HuH-7 (cell line): ENCODE measurements at places on chromosomes 1 and 21.

- no peak for DNase-seq
Observed at GRCh38 chr1:167263819-167264464, 43.3 kb downstream of the POU2F1 start.

GRCh38 chr1:172399756-172400721, 20.4 kb upstream of the C1orf105 start:
- no peak for DNase-seq

- DNase-seq: no peak
Observed at GRCh38 chr1:163870666-163871065, 548.9 kb downstream of the NUF2 start.

GRCh38 chr1:173015629-173016028, 35.1 kb downstream of the TNFSF18 start:
- no peak for DNase-seq

DNA sequence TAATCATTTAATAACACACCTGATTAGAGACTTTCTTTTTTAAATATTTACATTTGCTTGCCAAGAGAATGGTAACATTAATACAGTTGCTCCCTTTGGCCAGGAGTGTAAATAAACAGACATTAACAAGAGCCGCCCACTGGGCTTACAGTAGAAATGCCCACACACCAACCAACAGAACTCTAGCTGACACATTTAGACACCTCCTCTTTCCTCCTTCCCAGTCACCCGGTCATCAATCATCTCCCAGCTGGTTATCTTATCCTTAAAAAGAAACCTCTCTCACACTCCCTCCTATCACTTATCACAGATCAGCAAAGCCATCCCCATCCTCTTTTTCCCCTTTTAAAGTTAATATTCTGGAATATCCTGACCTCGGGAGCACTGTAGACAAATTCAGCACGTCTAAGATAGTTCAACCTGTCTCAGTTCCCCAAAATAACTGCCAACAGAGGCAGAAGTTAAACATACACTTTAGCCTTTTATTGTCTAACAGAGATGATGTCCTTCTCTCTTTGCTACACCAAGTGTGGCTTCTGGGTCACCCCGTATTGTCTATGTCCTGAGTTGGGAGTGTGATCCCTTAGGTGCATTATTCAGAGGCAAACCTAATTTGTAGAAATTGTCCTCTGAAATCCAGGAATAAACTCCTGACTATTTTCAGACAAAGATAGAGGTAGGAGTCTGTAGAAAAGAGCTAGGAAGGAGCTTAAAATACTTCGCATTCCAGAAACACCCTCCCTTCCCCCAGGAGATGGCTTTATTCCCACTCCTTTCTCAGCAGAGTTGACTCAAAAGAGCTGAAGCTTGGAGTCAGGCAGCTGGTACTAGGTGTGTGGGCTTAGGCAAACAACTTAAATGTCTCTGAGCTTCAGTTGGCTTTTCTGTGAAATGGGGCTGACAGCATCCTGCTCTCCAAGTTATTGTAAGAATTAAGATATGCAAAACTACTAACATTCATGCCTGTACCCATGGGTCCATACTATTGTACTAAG, 8.8 kb downstream of the MYCL start:
- no peak for DNase-seq

- DNase-seq: no peak
Observed at GRCh38 chr1:209755926-209756614, at the start of gene TRAF3IP3. TSS of gene TRAF3IP3 (plus strand) at chr1:209756053. CDS start at chr1:209760040, 3,987 bp downstream.

DNA sequence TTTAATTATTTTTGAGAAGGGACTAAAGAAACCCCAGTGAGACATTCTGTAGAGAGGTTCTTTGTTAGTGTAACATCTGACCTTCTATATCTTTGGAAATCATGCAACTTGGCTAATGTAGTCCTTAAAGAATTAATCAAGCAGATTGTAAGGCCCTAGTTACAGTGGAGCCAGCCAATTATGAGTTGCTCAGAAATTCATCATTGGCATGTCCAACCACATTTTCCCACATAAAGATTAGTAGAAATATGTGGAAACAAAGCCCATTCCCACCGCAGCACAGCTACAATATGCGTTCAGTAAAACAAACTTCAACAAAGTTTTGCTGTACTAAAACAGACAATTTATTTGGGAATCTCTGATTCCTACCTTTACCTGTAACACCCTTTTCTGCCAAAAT, 27.8 kb downstream of the WNT2B start:
- DNase-seq: no peak

DNA sequence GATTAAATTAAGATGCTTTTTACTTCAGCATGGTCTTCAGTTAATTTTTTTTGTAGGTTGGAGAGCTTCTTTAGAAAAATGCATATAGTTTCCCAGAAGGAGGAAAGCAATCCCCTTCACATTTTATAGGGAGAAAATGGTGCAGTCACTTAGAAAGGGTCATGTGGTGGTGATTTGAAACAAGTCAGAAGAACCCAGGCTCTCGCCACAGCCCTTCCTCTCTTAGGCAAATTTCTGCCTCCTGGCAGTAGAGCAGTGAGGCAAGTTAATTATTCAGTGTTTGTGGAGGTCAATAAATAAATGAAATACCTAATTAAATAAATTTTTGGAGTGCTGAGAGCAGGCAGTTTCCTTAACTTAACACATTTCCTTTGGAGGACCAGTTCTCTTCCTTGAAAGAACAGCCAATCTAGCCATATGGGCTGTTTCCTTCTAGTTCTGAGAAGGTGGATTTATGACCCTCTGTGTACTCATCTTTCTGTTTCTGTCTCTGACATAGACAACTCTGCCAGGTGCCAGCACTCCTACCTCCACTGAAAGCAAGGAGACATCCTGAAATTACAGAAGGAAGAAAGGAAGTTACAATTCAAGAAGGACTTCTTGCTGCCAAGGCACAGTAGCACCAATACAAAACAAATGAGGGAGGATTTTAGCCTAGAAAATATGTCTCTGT, 19.0 kb upstream of the POGZ start:
- DNase-seq: no peak

DNA sequence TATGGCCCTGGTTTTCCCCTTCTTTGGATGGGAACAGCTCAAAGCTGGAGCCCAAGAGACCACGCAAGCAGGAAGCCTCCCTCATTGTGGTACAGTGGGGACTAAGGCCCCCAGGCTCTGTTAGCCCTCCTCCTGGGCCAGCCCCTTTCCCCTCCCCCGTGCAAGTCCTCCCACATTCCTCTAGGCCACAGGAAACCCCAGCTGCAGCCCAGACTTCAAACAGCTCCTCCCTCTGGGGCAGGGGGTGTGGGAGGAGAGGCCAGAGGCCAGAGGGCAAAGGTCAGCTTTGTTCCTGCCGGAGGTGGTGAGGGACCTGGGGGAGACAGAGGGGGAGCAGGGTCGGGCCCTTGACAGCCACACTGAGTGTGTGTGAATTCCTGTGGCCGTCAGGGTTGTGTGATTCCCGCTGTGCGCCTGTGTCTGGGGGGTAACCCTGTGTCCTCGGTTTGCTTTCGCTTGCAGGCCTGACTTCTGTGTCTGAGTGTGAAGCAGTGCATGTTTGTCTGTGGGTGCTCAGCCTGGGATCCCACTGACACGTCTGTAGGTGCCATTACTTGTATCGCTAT, 3.4 kb upstream of the AHDC1 start:
- DNase-seq: peak; percentile 52

DNA sequence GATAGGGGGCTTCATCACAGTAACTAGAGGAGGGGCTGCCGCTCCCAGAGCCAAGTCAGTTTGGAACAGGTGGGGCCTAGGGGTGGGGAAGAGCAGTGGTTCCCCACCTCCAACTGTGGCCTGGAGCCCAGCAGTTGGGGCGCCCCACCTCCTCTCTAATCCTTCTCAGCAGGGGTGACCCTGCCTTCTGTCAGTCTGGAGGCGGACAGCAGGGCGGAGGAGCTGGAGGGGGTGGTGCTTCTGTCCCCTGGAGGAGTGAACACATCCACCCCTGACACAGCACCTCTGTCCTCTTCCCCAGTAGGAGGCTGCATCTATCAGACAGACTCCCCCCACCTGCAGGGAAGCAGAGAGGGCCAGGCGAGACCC, 73.8 kb downstream of the MRPL37 start:
- no peak for DNase-seq

DNA sequence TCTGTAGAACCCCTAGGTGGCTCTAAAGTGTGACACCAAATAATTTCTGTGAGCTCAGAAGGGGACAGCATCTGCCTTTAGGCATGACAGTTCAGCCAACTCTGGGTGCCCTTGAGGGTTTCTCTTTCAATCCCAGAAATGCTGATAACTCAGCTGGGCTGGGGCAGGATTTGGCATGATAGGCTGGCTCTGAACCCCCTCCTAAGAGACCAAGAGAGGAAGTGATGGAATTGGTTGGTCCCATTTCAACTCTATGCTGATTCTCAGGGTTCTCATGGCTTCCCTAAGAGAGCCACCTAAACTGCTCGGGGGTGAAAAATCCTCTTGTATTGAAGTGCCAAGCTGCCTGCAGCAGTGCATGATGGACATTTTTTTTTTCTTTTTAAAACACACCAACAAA, 28.5 kb upstream of the TMEM39B start:
- no peak for DNase-seq

DNA sequence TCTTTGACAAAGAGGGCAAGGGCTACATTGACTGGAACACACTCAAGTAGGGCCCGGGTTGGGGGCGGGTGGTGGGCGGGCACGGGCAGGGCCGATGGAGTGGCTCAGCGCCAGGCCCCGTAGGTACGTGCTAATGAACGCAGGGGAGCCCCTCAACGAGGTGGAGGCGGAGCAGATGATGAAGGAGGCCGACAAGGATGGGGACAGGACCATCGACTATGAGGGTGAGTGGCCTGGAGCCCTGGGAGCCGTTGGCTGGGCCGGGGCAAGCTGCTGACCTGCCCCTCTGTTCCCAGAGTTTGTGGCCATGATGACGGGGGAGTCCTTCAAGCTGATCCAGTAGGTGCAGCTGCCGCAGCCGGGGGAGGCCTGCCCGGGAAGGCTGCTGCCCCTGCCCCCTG, 1.8 kb downstream of the CALML6 start:
- no peak for DNase-seq

DNA sequence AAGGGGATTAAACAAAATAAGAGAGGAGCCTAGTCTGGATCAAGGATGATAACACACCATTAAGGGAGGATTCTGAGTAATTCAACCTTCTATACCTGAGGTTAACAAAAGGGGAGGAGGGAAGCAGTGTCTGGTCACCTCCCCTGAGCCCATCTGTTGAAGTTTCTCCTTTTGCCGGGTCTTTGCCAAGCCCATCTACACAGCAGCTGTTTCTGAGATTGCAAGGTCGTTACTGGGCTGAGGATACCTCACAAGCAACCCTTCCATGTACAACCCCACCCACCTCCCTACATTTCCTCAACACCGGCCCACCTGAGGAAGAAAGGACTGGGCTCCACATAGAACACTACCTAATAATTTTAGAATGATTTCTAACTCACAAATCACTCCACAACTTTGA, 26.3 kb downstream of the LRRC52 start:
- DNase-seq: no peak

DNA sequence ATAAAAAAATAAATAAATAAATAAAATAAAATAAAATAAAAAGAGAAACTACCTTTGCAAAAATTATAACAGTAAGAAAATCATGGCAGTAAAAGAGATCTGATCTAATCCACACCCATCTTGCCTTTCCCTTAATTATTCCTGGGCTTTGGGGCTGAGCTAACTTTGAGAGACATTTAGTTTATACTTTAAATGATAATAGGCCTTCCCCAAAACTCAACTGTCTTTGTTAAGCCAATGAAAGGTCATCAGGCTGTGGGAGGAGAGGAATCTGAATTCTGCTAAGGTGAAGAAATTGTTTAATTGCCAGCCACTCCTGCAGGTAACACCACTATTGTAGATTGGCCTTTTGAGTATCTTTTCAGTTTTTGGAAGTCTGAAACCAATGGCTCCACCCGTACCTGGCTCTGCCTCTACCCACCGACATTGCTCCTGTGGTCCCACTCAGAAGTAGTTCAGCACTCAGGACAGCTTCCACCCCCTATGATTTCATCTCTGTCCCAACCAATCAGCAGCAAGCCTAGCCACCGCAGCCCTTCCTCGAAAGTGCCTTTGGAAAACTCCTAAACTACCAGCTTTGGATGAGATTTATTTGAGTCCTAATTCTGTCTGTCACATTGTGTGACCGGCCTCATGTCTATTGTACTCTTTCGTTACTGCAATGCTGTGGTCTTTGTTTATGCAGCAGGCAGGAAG, 23.0 kb upstream of the PNRC2 start:
- no peak for DNase-seq

DNA sequence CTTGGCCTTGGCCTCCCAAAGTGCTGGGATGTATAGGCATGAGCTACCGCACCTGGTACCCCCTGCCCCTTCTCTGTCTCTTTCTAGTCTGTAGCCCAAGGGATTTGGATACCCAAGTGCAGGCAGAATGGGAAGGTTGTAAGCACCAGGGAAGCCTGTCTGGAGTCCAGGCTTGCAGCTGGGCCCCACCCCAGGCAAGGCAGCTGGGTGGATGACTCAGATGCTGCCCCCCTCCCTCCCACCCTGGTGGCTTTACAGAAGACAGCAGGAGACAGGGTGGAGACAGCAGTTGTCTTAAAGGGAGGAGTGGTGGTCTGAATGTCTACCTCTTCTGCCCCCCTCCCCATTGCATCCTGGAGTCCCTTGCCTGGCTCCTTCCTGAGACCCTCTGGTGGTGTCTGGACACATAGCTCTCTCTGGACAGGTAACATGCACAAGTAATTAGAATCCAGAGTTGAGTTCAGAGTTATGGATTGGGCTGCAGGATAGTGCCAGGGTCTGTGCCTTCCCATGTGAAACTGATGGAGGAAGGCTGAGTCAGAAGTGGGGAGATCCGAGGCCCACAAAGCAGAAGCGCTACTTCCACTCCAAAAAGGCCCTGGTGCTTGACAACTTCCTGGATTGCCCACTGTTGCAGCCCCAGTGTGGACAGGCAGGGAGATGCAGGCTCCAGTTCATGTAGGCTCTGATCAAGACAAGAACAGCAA, 5.1 kb downstream of the LMNA start:
- no peak for DNase-seq

DNA sequence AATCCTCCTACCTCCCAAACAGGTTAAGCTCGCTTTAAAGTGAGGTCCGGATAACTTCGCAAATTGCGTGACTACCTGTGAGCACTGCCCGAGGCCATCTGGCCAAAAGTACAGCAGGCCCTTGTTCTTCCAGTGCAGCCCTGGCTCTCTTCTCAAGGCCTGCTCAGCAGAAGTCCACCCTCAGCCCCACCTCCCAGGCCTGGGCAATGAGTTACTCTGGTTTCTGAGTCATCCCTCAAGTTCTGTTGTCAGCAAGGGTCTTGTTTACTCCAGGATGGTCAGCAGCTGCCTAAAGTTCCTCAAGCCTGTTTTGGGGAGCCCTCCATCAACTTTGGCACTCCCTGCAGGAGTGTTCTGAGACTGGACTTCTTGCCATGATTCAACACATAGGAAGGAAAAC, 101.7 kb downstream of the BCAR3 start:
- no peak for DNase-seq

- DNase-seq: no peak
Observed at GRCh38 chr1:2050461-2050792, 216 bp downstream of the PRKCZ start.
